Pancreas (tissue), 10 donors: ENCODE measurements at places on chromosomes 16 and 17.

- H3K27me3 ChIP-seq: no peaks in the 10 kb centered on the region
- no peaks in the 10 kb centered on the region for H3K36me3 ChIP-seq
- no peaks in the 10 kb centered on the region for H3K4me1 ChIP-seq
- DNase-seq: no peak
- H3K4me3 ChIP-seq: no peak overlapping the region
These were observed 25.5 kb upstream of the SDK2 start for GRCh38 chr17:73669771-73670170.

GRCh38 chr17:75773808-75774470 is 8.9 kb upstream of the GALK1 start:
- no peaks in the 10 kb centered on the region for H3K36me3 ChIP-seq
- H3K27ac ChIP-seq: no peak overlapping the region
- DNase-seq: peak; percentile 60
- no peaks in the 10 kb centered on the region for H3K27me3 ChIP-seq

DNA sequence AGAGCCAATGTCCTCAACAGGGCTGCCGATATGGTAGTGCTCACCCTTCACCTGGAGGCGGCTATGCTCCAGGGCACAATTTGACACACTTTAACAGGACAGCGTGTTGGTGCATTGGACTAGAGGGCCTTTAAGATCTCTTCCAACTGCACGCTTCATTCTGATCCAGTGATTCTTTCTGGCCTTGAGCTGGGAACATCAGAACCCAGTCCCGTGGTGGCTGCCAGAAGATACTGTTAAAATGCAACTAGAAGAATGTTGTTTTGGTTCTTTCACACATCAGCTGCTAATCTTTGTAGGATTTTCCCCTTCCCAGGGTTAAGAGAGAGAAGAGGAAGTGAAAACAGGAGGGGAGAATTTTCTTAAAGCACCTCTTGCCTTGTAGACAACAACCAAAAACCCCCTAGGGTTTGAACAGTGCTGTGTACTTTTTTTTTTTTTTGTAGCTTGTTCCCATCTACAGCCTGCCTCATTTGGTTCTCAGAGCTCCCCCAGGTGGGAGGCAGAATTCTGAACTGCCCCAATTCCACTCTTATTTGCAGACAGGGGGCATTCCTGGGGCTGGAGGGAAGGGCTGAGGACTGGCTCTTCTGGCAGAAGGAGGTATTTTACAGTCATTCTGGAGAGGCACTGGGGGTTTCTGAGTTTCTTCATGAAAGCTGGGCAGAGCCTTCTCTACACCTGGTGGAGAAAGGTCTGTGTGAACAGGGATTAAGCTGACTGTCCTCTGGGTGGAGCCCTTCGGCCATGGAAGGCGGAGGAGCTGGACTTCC is 32.4 kb downstream of the SMARCE1 start:
- no peaks in the 10 kb centered on the region for H3K36me3 ChIP-seq
- no peaks in the 10 kb centered on the region for H3K4me1 ChIP-seq
- no peak overlapping the region for H3K27ac ChIP-seq
- peaks cover 3% of the 10 kb centered on the region for H3K27me3 ChIP-seq

GRCh38 chr17:48037036-48037837 is at the start of gene COPZ2:
COPZ2 (minus strand) TSS chr17:48037797; CDS start chr17:48037777, 20 bp downstream.
- H3K4me1 ChIP-seq: no peaks in the 10 kb centered on the region
- peak within 1 kb of the TSS; percentile 58 for H3K4me3 ChIP-seq
- no peak within 1 kb of the TSS for H3K27ac ChIP-seq
- DNase-seq: peak; percentile 60
- H3K36me3 ChIP-seq: no peaks in the 10 kb centered on the region

GRCh38 chr16:73951481-73951880 is 345.1 kb upstream of the PSMD7 start:
- DNase-seq: no peak
- H3K36me3 ChIP-seq: no peaks in the 10 kb centered on the region
- peaks cover 6% of the 10 kb centered on the region for H3K4me1 ChIP-seq

DNA sequence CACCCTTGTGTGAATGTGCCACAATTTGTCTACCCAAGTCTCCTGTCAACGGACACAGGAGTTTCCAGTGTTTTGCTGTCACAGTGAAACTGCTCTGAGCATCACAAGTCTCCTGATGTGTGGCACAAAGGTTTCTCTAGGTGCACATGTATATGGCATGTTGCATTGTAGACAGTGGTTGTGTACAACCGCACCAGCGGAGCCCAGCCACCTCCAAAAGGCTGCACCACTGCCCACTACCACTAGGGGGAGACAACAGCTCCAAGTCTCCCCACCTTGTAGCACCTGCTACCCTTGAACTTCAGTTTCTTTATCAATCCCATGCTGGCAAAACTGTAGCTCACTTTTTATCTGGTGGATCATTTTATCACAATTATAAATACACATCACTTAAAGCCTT is 95.5 kb upstream of the ZNF469 start:
- H3K4me3 ChIP-seq: no peak overlapping the region
- H3K4me1 ChIP-seq: no peaks in the 10 kb centered on the region
- no peak overlapping the region for H3K27ac ChIP-seq
- no peaks in the 10 kb centered on the region for H3K27me3 ChIP-seq
- no peak for DNase-seq

GRCh38 chr17:37493249-37494027 is 3.7 kb downstream of the DUSP14 start:
- no peaks in the 10 kb centered on the region for H3K36me3 ChIP-seq
- peaks cover 3% of the 10 kb centered on the region for H3K4me1 ChIP-seq
- DNase-seq: no peak
- H3K4me3 ChIP-seq: no peak overlapping the region
- no peaks in the 10 kb centered on the region for H3K27me3 ChIP-seq

- no peaks in the 10 kb centered on the region for H3K27me3 ChIP-seq
- peak; percentile 71 for DNase-seq
- no peaks in the 10 kb centered on the region for H3K36me3 ChIP-seq
These were observed 44.1 kb downstream of the MRC2 start for GRCh38 chr17:62671553-62671952.

- no peaks in the 10 kb centered on the region for H3K27me3 ChIP-seq
- no peak for DNase-seq
- peak overlapping the region; percentile 70 for H3K27ac ChIP-seq
- H3K36me3 ChIP-seq: no peaks in the 10 kb centered on the region
- peaks cover 10% of the 10 kb centered on the region for H3K4me1 ChIP-seq
- peak overlapping the region; percentile 22 for H3K4me3 ChIP-seq
These were observed 21.6 kb upstream of the SMPD3 start for GRCh38 chr16:68469796-68470460.

DNA sequence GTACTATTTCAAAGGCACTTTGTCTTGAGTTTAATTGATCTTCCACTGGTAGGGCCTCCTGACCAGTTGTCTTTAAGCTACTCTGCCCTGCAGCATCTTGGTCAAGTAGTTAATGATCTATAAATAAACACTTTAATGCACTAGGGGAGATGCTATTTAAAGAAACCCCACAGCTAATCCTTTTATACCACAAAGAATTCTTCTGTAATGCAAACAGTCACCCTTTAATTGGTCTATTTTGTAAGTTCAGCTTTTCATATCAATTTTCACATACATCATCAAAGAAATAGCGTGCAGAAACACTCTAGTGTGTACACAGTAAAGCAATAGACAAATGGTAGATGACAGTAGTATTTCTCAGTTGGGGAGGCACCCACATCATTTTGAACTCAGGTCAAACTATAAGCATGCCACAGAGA is 70.3 kb downstream of the PMP22 start:
- no peaks in the 10 kb centered on the region for H3K4me1 ChIP-seq
- no peak for DNase-seq
- no peaks in the 10 kb centered on the region for H3K27me3 ChIP-seq

DNA sequence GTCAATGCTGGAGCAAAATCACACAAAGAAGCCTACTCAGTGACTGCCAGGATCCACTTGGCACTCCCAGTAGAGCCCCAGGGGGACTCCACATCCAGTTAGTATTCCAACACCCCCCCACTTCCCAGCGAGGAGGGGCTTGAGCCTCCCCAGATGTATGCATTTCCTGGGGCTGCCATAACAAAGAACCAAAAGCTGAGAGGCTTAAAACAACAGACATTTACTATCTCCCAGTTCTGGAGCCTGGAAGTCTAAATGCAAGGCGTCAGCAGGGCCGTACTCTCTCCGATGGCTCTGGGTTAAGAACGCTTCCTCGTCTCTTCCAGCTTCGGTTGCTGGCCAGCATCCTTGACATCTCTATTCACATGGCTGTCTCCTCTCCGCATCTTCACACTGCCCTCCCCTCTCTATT is 23.0 kb upstream of the GNA13 start:
- no peaks in the 10 kb centered on the region for H3K36me3 ChIP-seq
- H3K4me3 ChIP-seq: no peak overlapping the region
- peaks cover 8% of the 10 kb centered on the region for H3K4me1 ChIP-seq
- no peak for DNase-seq
- H3K27me3 ChIP-seq: no peaks in the 10 kb centered on the region

- no peaks in the 10 kb centered on the region for H3K36me3 ChIP-seq
- no peak overlapping the region for H3K4me3 ChIP-seq
- H3K4me1 ChIP-seq: no peaks in the 10 kb centered on the region
- DNase-seq: no peak
- H3K27ac ChIP-seq: no peak overlapping the region
These were observed 5.8 kb upstream of the MYADML2 start for GRCh38 chr17:81952792-81953228.

DNA sequence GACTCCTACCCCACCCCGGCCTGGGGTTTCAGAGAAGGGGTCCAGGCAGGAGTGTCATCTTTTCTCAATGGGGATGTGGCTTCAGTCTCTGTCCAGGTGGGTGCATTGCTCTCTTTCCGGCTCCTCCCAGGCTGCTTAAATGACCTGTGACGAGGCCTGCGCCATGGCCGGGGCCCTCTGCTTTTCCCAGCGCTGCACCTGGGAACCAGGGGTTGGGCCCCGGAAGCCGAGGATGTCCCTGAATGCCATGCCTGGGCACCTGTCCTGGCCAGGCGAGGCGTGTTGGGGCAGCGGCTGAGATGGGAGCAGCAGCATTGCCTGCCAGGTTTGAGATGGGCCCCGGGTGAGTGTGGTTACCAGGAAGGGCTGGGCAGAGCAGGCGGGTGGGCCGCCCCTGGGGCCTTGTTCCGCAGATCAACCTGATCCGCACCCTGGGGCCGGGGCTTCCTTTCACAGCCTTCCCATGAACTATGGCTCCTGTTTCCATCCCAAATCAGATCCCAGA is 147.4 kb downstream of the SEC14L1 start:
- DNase-seq: peak; percentile 42
- H3K36me3 ChIP-seq: no peaks in the 10 kb centered on the region
- H3K27ac ChIP-seq: peak overlapping the region; percentile 90
- no peaks in the 10 kb centered on the region for H3K27me3 ChIP-seq
- peaks cover 35% of the 10 kb centered on the region for H3K4me1 ChIP-seq
- no peak overlapping the region for H3K4me3 ChIP-seq

GRCh38 chr16:54370278-54371040 is 83.9 kb upstream of the IRX3 start:
- no peaks in the 10 kb centered on the region for H3K36me3 ChIP-seq
- H3K27ac ChIP-seq: no peak overlapping the region
- no peak overlapping the region for H3K4me3 ChIP-seq
- H3K27me3 ChIP-seq: no peaks in the 10 kb centered on the region
- no peak for DNase-seq
- no peaks in the 10 kb centered on the region for H3K4me1 ChIP-seq

- no peak overlapping the region for H3K4me3 ChIP-seq
- H3K27me3 ChIP-seq: no peaks in the 10 kb centered on the region
- no peak for DNase-seq
- peaks cover 5% of the 10 kb centered on the region for H3K36me3 ChIP-seq
These were observed 20.7 kb downstream of the TXNDC11 start for GRCh38 chr16:11721781-11722467.

DNA sequence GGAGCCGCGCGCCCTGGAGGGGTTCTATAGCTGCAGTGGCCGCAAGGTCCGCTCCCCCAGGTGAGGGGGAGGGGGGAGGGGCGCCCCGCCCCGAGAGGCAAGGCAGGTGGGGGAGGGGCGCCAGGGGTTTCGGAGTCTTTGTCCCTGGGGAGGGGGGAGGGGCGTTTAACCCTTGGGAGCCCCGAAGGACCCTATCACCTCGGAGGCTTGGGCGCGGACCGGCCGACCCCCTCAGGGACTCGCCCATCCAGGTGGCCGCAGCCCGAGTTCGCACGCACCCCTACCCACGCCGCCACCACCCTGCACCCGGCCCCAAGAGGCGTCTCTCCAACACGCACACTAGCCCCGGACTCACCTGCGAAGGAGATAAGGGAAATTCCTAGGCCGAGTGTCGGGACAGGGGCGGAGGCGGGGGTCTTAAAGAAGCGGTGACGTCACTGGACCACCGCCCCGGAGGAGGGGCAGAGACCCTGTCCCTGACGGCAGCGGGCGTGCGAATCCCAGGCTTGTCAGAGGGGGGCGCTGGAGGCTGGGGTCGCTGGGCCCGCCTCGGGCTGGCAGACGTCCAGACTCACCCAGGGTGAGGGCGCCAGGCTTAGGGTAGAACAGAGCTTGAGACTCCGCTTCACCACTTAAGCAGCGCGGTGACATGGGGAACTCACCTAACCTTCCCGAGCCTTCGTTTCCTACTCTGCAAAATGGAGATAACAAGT is at the start of gene CLDN6:
CLDN6 (minus strand) TSS at position 390 of the 713 bp plus-strand sequence. CDS start 2,162 bp downstream, outside the sequence.
- peaks cover 12% of the 10 kb centered on the region for H3K4me1 ChIP-seq
- H3K36me3 ChIP-seq: peaks cover 3% of the 10 kb centered on the region
- H3K4me3 ChIP-seq: no peak within 1 kb of the TSS
- H3K27me3 ChIP-seq: no peaks in the 10 kb centered on the region
- no peak within 1 kb of the TSS for H3K27ac ChIP-seq
- DNase-seq: peak; percentile 79

- H3K36me3 ChIP-seq: no peaks in the 10 kb centered on the region
- H3K27ac ChIP-seq: no peak overlapping the region
- peaks cover 14% of the 10 kb centered on the region for H3K4me1 ChIP-seq
- H3K27me3 ChIP-seq: no peaks in the 10 kb centered on the region
These were observed 7.7 kb upstream of the SLC38A8 start for GRCh38 chr16:84050316-84050715.

GRCh38 chr16:69535123-69536050 is 30.4 kb upstream of the NFAT5 start:
- H3K4me3 ChIP-seq: no peak overlapping the region
- no peaks in the 10 kb centered on the region for H3K4me1 ChIP-seq
- DNase-seq: no peak
- no peaks in the 10 kb centered on the region for H3K36me3 ChIP-seq

- no peaks in the 10 kb centered on the region for H3K36me3 ChIP-seq
- H3K27me3 ChIP-seq: no peaks in the 10 kb centered on the region
- no peak overlapping the region for H3K27ac ChIP-seq
- H3K4me3 ChIP-seq: no peak overlapping the region
These were observed 2.3 kb downstream of the MRC2 start for GRCh38 chr17:62629556-62630364.

DNA sequence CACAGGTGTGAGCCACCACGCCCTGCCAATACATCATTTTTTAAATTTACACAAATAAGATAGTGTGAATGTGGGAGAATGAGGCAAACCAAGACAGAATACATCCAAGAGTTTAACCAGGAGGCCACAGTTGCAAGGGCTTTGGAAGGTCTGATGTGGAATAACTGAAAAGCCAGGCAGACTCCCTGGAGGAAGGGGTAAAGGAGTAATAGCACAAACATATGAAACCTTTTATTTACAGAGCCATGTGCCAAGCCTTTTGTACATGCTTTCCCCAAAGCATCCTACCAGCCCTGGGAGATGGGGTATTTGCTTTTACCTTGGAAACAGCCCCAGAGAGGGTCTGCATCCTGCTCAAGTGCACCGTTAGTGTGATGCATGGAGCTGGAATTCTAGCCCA is 4.7 kb downstream of the ADGRG3 start:
- H3K27me3 ChIP-seq: no peaks in the 10 kb centered on the region
- no peaks in the 10 kb centered on the region for H3K36me3 ChIP-seq
- H3K27ac ChIP-seq: no peak overlapping the region
- H3K4me3 ChIP-seq: no peak overlapping the region

- H3K4me1 ChIP-seq: peaks cover 13% of the 10 kb centered on the region
- peak overlapping the region; percentile 66 for H3K4me3 ChIP-seq
These were observed 1.3 kb downstream of the AKAP1 start for GRCh38 chr17:57086069-57086930.
